ENCODE measurements at places on chromosomes 11 and 22. TPM values are rescaled to one million over a fixed set of nuclear protein-coding genes. Genes with fewer than 3 reads are reported as not detected.

- DNase-seq = no peak
These were observed 113.1 kb downstream of the DBX1 start for GRCh38 chr11:20047006-20047768.

DNA sequence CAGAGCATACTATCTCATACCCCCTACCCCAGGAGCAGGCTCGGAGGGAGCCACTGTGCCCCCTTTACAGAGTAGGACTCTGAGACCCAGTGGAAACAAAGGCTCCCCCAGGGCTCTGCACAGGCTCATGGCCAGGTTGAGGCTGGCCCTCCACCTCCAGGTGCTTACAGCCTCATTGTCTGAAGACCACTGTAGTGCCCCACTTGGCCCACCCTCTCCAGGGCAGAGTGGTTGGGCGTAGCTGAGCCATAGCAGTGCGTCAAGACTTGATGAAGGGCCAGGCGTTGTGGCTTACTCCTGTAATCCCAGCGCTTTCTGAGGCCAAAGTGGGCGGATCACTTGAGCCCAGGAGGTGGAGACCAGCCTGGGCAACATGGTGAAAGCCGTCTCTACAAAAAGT is 1.7 kb downstream of the ANKRD13D start:
- DNase-seq = no peak

DNA sequence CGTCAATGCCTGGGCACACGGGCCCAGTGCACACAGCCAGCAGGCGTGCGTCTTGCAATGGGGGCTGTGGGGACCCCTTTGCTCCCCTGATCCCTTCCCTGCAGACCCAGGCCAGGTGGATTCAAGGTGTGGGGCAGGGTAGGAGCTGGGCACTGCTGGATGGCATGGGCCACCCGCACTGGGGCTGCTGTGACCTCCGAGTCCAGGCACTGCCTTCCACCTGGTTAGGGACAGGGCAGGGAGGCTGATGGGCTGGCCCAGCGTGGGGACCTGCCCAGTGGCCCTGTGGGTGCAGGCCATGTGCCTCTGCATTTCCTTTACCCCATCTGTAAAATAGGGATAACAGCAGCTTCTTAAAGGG is 22.9 kb downstream of the KCNQ1 start:
- no peak for DNase-seq

CEND1 gene
- total RNA-seq = not detected

GRCh38 chr11:8760896-8761295 is 78.3 kb downstream of the RPL27A start:
- no peak for DNase-seq

FREY1 gene
- not detected for total RNA-seq

DNA sequence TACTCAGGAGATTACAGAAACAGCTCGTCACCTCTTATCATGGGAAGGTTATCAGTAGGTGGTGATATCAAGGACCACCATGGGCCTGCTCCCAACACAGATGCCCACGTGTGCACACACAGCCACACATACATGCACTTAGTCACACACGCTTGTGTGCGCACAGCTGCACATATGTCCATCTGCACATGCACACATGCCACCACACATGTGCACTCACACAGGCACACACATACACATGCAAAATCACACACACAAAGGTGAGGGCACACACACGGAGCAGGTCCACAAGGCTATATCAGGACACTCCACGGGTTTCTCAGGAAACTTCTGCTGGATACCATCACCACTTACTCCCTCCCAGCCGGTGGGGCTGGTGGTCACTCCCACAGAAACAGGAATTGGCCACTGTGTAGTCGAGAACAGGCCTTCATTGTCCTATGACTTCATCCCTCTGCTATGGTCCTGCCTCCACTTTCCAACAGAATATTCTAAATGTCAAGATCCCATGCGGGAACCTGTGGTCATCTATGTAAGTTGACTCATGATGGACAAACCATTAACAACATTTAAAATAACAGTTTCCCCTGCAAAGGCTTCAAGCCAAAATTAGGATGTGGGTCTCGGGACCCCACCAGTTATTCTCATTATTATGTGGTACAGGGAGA is 2.2 kb downstream of the C11orf24 start:
- no peak for DNase-seq
